AG04450 (cell line): ENCODE measurements at places on chromosomes 3 and 15.

DNA sequence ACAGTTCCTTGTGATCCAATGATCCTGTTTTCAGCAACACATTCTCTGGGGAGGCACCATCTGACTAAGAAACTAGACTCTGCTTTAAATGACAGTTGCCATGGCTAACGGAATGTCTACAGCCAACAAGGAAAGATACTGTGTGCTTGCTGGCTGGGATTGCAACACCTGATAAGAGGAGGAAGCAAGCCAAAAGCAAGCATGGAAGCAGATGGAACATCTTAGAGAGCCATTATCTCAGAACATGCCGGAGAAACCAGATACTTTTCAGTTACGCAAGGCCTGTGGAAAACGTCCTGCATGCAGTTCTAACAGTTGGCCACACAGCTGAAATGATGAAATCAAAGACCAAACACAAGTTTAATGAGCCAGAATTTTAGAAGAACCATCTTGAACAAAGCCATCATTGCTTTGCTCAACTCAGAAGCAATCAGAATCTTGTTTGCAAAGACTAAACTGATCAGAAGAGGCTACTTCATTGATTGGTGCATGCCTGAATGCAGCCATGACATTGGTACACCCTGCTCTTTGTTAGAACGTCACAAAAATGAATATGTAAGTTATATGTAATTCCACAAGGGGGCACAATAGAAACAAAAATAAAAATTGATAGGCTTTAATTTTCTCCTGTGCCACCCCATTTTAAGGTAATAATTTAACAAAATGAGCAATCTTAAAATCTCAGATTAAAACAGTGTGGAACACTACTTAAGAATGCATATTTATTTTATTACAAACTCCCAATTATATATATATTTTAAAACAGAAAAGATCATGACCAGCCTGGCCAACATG is 50.8 kb downstream of the GXYLT2 start:
- peak; percentile 96 for DNase-seq

DNA sequence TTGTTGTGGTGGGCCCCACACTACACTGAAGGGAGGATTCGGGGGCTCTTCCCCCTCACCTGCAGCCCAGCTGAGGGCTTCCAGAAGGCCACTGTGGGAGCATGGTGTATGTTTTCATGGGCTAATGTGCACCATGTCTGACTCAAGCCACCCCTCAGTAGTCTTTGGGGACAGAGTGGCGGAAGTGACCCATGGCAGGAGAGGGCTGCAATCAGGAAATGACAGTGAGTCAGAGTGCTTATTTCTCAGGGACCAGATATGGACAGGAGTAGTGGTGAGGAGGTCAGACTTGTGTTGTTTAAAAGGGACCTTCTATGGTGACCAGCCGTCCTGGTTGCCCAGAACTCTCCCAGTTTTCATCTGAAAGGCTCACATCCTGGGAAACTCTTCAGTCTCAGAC is 32.8 kb upstream of the SLC9A9 start:
- DNase-seq: no peak

DNA sequence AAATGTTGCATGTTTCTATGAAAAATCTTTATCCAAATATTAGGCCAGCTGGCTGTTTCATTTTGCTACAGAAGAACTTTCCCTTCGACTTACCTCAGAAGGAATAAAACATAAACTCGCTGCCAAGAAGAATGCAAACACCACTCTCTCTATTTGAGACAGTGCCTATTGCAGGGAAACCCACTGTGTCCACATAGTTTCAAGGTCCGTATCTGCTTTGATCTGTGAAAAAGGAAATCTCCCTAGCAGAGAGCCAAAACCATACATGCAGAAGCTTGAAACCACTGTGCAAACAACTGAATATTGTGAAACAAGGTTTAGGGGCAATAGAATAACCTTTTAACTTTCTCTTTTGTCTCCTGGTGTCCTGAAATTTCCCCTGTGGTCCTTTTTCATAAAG is 35.0 kb upstream of the CAPN7 start:
- no peak for DNase-seq

DNA sequence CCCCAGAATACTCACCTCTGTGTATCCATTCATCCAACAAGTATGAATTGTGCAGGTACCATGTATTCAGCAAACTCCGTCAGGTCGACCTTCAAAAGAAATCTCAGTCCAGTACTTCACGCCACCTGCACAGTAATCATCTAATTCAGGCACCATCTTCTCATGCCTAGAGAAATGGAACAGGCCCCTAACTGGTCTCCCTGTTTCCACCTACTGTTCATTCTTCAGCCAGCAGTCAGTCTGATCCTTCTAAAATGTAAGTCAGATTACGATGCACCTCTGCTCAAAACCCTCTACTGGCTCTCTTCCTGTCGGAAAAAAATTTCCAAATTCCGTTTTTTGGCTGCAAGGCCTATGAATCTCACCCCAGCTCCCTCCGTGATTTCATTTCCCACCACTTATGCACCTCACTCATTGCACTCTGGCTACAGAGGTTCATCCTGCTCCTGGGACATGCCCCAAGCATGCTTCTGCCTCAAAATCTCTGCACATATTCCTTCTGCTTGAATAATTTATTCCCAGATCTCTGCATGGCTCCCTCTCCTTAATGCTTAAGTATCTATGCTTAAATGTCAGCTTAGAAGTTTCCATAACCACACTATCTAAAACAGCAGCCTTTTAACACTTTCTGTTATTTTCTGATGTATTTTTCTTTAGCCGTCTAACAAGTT is 47.5 kb upstream of the PPP2R3A start:
- DNase-seq: no peak

- no peak for DNase-seq
Measured at GRCh38 chr15:65343374-65343981, 34.3 kb downstream of the IGDCC3 start.

- no peak for DNase-seq
Measured at GRCh38 chr3:119240101-119240590, 532 bp downstream of the B4GALT4 start.

- DNase-seq: no peak
Measured at GRCh38 chr3:9214185-9214584, 35.3 kb downstream of the SRGAP3 start.
